ENCODE measurements at places on chromosomes 11 and 22.

- no peak for DNase-seq
These were observed 49.7 kb downstream of the ANO1 start for GRCh38 chr11:70127653-70128434.

- DNase-seq: no peak
These were observed 484.5 kb downstream of the MN1 start for GRCh38 chr22:27317096-27317495.

GRCh38 chr22:39522567-39523300 lies 2.4 kb downstream of the ATF4 start:
- peak; percentile 56 for DNase-seq

- DNase-seq: peak; percentile 20
These were observed 3.4 kb upstream of the MPZL2 start for GRCh38 chr11:118267486-118267885.

DNA sequence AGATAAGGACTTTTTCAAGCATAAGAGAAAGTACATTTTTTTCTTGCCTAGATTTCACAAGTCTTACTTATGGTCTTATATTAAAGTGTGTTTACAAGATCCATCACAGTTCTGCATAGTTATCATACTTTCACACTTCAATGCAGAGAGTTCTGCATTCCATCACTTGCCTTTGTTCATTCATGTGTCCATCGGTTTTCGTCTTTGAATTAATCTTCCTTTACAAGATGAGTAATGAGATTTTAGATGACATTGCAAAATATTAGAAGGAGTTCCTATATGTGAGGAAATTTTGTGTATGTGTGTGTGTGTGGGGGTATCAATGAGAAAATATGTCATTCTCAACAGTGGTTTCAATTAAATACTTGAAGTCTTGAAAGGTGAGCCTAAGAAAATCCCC lies 98.1 kb upstream of the GUCY1A2 start:
- DNase-seq: peak; percentile 70

DNA sequence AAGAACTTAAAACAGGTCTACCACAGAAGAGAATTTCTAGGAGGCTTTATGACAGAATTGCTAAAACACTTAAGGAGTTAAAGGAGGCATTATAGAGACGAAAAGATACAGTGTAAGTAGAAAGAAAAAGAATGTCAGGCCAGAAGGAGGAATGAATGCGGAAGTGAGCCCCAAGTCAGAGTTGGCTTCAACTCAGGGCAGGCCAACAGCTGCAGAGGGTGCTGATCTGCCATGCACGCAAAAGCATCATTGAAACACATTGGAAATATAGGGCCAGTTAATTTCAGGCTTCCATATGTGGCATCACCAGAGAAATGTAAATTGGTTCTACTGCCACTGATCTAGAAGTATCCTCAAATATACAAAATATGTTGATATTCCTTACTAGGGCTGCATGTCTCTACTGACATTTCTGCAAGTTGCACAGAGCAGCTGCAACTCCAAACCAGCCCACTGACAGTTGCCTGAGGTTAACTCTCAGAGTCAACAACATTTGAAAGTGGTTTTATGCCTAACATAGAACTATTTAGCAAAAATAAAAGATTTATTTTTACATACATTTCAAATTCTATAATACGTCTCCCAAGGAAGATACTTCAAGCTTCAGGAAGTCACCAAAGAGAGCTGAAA lies 324.1 kb downstream of the C11orf87 start:
- no peak for DNase-seq

DNA sequence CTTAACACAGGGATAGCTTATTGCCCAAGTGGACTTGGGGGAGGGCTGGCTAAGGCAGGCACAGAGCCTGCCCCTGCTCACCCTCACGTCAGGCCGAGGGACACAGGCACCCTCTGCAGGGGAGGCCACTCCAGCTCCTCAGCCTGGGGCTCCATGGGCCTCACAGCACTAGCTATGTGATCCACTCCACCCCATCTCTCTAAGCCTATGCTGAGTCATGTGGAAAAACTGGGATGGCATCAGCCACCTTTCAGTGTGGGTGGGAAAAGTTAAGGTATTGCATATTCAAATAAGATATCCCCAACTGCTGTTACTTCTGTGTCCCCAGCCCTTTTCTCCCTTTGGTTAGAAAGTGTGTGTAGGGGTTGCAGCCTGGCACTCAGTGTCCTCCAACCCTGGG lies 22.3 kb downstream of the RANGAP1 start:
- no peak for DNase-seq

DNA sequence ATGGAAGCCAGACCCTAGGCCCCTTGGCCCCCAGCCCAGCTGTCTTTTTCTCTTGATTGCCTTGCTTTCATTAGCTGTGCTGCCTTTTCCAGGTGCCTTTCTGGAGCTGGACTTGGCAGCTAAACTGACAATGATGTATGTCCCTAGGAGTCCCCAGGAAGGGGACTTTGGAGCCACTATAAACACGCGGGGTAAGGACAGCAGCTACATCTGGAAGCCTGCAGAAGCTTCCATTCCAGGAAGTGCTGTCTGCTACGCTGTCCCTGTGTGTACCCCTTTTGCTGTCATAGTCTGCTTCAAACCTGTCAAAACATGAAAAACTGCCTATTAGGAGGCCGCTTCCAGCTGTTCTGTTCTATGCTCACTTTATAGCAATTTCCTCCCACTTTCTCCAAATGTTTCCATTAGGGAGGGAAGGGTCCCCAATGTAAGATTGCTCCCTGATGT lies 153.3 kb upstream of the RAG2 start:
- DNase-seq: no peak

DNA sequence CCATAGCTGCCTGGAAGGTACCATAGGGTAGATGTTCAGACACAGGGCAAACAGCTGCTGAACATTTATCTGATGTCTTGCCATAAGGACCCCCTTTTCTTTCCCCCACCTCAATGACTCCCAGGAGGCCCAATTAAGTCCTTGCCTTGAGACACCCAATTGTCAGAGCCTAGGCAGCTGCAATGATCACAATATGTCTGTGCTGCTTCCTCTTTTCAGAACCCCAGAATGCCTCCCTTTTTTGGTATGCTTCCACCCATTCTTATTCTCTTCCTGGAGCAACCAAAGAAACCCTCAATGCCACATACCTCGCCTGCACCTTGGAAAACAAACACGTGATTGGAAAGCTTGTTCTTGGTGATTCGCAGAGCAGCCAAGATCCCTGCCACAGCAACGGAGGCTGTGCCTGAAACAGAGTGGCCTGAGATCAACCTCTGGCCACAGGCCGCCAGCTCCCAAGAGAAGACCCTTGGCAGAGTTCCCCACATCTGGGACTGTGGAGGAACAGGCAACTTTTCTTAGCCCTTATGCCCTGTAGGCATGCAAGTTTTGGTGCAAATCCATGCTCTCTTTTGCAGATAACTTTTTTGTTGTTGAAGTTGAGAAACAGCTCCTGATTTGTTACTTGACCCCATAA lies 75.4 kb downstream of the CCDC81 start:
- no peak for DNase-seq

GRCh38 chr11:21037850-21038249 lies 368.5 kb downstream of the NELL1 start:
- DNase-seq: no peak

GRCh38 chr11:62104816-62105653 lies 18.8 kb upstream of the INCENP start:
- DNase-seq: no peak

GRCh38 chr11:33172345-33172744 lies 11.1 kb upstream of the CSTF3 start:
- DNase-seq: no peak

DNA sequence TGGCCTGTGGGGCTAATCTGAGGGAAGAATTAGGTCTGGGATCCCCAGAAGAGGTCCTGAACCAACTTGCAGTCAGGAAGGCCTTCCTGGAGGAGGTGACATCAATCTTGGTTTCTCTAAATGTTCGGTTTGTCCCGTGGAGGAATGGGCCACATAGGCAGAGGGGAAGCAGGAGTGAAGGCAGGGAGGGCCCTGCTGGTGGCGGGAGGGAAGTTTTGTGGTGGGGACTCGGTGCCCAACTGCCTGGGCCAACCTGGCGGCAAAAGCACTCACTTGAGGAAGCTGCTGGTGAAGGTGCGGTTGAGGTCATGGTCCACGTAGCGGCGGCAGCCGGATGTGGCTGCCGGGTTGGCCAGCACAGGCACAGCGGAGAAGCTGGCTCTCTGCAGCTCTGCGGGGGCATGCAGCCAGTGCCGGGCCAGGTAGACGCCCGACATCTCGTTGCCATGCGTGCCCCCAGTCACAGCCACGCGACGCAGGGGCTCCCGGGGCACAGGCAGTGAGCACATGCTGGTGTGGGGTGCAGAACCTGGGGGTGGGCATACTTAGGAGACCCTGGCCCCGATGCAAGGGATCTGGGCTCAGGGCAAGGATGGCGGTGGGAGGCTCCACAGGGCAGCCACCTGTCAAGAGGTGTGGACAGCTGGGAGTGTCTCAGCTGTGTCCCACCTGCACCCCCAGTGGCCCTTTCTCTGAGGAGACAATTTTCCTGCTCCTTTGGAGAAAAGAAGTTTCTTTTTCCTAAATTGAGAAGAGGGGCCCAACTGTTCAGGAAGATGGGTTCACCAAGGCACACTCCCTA lies 3.8 kb downstream of the ACY3 start:
- DNase-seq: peak; percentile 11

DNA sequence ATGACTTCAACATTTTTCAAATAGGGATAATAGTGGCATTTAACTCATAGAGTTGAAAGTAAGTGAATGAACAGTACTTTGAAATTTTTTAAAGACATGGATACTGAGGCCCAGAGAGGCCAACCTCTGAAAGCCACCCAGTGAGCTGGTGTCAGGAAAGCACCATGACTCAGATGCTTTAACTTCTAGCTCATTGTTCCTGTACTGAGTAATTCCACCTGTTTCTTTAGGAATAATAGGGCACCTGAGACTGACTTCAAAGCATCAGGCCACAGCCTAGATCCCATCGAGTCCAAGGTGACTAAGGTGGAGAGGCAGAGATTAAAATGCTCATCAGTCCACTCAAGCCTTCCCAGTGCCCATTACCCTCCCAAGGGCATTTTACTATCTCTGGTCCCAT lies 491.8 kb upstream of the TENM4 start:
- no peak for DNase-seq

- peak; percentile 40 for DNase-seq
These were observed 687.8 kb downstream of the KCNA4 start for GRCh38 chr11:29328961-29329441.

- no peak for DNase-seq
These were observed 72.8 kb downstream of the LRRC32 start for GRCh38 chr11:76597533-76598425.

GRCh38 chr22:32123657-32124056 lies 35.4 kb downstream of the C22orf42 start:
- DNase-seq: no peak

DNA sequence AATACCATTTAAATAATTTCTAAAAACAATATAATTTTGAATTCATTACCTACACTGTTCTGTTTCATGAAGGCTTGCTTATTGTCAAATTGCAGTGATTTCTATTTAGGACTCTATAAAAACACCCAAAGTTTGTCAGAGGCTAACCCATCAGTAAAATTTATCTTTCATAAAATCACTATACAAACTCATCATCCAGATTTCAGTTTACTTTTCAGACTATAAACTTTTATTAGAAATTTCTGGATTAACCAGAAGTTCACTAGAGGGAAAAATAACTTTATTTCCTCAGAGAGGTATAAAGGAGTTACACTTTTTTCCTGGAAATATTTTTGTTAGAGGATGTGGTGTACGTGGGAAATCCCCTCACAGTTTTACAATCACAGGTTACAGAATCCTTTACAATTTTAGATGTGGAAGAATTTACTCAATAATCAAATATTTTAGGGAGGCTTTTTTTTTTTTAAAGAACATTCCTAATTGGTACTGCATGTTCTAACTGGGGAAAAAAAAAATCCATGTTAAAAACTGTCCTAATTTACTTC lies 176.7 kb downstream of the SWAP70 start:
- no peak for DNase-seq

GRCh38 chr22:43526946-43527345 lies 115.1 kb downstream of the MPPED1 start:
- no peak for DNase-seq

DNA sequence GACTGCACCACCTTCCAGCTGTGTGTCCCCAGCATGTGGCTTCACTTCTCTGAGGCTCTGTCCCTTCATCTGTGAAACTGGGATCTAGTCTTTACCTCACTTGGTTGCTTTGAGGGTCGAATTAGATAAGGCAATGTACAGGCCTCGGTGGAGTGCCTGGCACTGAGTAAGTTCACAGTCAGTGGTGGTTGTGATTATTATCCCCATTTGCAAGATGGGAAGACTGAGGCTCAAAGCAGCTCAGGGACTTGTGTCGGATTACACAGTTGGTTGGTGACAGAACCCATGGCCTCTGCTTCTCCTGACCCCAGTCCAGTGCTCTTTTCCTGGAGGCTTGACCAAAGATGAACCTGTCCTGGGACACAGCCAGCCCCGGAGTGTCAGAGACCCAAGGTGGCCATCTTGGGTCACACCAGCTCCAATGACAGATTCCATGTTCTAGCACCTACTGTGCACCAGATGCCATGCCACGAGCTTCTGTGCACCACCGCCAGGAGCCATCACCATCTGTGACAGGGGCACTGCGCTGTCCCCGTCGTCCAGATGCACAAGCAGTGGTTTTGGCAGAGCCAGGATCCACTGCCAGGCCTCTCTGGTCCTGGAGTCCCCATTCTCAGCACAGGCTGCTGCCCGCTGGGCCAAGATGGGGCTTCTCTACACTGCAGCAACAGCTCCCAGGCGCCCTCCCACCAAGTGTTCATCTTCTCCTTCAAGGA lies 60.5 kb downstream of the IGLL1 start:
- no peak for DNase-seq

GRCh38 chr22:47208630-47209029 lies 446.2 kb downstream of the TBC1D22A start:
- no peak for DNase-seq

DNA sequence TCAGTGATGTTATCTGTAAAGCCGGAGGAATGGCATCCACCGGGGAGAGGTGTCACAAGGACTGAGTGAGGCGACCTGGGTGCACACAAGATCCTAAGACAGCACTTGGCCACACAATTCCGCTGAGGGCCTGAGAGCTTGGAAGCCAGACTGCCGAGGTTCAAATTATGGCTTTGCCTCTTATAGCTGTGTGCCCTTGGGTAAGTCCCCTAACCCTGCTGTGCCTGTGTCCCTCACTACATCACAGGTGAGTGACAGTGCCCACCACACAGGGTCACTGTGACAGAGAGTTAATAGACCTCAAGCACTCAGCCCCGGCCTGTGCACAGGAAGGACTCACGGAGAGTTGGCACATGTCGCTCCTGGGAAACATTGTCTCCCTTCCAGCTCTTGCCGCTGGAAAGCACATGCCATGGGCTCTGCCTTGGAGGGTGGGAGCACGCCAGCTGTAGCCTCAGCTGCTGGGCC lies 592 bp downstream of the RHOD start:
- DNase-seq: peak; percentile 36

DNA sequence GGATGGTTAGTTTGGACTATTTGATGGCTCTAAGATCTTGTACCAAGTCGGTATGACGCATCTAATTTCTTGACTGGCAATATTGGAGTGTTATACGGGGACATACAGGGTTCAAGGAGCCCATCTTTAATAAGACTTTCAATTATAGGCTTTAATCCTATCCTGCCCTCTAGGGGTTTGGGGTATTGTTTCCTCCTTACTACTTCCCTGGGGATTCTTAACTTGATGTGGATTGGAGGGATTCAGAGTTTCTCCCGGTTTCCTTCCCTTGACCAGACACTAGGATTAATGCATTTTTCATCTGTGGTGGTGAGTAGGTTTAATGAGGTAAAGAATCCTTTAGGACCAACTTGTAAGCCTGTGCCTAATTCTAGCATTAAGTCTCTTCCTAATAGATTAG lies 18.8 kb downstream of the CYP2D6 start:
- no peak for DNase-seq

All from PC-9 (cell line).